ENCODE measurements at places on chromosomes 16 and 17.

GRCh38 chr17:65292430-65292829 is 155.3 kb downstream of the RGS9 start:
- DNase-seq, result no peak

DNA sequence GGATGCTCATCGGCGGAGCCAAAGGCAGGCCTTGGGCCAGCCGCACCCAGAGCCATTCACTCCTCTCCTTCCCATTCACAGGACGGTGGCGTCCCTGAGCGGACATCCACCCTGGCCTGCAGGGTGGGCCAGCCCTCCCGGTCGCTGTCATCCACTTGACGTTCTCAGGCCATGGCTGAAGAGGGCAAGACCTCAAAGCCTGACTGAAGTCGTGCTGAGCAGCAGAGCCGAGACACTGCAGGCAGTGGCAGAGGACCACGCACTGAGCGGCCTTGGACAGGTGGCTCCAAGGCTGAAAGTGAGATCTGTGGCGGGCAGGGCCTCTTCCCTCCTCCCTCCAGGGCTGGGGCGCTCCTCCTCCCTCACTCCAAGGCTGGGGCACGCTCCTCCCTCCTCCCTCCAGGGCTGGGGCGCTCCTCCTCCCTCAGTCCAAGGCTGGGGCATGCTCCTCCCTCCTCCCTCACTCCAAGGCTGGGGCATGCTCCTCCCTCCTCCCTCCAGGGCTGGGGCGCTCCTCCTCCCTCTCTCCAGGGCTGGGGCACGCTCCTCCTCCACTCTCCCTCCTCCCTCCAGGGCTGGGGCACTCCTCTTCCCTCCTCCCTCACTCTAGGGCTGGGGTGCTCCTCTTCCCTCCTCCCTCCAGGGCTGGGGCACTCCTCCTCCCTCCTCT is 24.1 kb downstream of the GNPTG start:
- DNase-seq, result no peak

DNA sequence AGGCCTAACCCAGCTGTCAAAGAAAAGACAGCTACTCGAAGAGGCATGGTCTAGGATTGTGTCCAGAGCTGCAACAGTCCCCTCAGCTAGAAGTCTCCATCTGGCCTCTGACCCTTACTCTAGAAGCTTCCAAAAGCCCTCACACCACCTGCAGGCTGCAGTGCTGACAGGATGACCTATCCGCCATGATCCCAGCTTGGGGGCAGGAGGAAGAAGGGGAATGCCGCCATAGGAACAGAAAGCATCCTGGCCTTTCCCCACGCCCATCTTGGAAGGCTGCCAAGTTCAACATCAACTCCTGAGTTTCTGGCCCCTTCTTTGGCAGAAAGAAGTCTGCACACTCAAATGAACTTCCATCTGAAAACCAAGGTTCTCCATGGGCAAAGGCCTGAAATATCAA is 3.1 kb upstream of the KRT36 start:
- DNase-seq, result peak; percentile 32

GRCh38 chr17:3882276-3882675 is 10.6 kb downstream of the CAMKK1 start:
- no peak for DNase-seq

- DNase-seq, result no peak
These were observed 163.2 kb downstream of the UTP18 start for GRCh38 chr17:51423421-51424160.

DNA sequence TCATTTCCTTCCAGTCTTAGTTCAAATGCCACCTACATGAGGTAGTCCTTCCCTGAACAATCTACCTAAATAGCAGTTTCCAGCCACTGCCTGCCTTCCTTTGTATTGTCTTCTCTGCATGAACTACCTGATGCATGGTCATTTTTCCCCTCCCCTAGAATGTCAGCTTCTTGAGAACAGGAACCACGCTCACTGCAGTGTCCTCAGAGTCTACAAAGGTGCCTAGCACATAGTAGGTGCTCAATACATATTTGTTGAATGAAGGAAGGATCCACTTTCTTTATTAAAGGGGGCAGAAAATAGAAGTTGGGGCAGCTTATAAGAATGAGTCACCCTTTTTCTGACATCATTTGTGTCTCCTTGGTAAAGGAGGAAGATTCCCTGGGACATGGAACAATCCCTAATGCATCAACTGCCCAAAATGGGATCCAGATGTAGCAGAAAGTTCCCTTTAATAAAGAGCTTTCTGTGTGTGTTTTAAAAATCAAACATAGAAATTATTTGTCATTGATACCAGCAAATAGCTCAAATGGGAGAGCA is 4.4 kb upstream of the CYLD start:
- no peak for DNase-seq

GRCh38 chr16:60727851-60728250 is 1308.4 kb downstream of the CDH8 start:
- no peak for DNase-seq

GRCh38 chr17:39652587-39653315 is 12.4 kb upstream of the TCAP start:
- DNase-seq, result no peak

DNA sequence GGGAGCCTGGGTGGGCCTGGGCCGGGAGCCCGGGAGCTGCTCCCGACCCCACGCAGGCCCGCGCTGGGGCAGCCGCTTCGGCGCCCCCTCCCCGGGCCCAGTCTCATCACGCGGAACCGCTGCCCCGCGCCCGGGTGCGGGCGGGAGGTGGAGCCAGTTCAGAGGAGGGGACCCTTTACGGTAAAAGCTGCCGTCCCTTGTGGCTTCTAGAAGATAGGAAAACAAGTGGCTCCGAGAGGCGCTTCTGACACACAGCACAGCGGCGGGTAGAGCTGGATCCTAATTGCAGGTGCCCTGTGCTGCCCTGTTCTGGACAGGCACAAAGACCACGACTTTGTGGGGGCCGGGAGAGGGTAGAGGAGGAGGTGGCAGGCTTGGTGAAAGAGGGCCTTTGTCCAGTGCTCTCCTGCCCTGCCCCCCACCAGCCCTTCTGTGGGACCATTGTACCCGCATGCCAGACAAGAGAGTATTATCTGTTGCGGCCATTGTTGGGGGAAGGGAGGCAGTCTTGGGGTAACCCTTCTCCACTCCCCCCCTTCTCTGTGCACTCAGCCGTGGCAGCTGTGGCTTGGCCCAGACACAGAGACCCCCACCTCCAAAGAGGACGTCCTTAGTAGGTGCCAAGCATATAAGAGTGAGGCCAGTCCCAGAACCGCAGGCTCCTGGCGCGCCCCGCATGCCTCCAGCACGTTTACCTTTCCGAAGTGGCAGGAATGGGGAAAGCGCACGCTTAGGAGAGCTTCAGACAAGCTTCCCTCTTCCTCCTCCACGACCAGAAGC is 736 bp downstream of the CNP start:
- DNase-seq, result no peak
